ENCODE measurements at places on chromosomes 1 and 21.
A peak's percentile ranks its signal among the peaks of the same experiment; 100 is the strongest.

DNA sequence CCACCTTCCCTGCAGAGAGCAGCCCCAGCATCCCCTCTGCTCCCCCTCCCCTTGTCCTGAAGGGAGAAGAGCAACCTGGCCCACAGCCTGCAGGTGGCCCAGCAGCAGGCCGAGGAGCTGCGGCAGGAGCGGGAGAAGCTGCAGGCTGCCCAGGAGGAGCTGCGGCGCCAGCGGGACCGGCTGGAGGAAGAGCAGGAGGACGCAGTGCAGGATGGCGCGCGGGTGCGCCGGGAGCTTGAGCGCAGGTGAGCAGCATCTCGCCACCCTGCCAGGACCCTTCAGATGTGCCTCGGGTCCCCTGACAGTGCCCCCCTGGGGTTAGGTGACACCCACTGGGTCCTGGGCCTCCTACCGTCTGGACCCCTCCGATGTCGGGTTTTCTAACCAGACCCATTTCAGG is 22.3 kb downstream of the CROCC start:
- no peak for DNase-seq

GRCh38 chr1:43144237-43144636 is 27.9 kb downstream of the EBNA1BP2 start:
- DNase-seq = peak; percentile 60

GRCh38 chr1:14435368-14436023 is 163.0 kb upstream of the KAZN start:
- DNase-seq = no peak

- no peak for DNase-seq
These were observed 264.5 kb downstream of the TTLL7 start for GRCh38 chr1:83734420-83734819.

- DNase-seq = no peak
These were observed 25.8 kb upstream of the BCAS2 start for GRCh38 chr1:114607223-114607622.

- DNase-seq = no peak
These were observed 6.8 kb downstream of the CYP2J2 start for GRCh38 chr1:59919746-59920145.

- peak; percentile 72 for DNase-seq
These were observed 554 bp upstream of the SLC39A1 start for GRCh38 chr1:153963850-153964331.

DNA sequence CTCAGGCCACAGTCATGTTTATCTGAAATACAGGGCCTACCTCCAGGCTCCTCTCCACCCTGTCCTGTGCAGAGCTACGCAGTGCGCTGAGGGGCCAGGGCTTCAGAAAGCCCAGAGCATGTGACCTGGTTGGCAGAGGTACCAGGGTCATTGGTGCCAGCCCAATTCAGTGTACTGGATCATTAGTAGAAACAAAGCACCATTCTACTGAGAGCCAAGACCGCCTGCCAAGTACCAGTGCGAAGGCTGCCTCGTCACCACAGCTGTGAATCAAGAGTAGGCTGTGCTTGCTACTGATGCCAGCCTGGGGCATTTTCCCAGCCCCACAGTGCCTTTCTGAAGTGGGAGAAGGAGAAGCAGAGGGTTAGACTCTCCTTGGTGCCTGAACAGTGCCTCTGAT is 59.8 kb downstream of the CAPN9 start:
- no peak for DNase-seq

DNA sequence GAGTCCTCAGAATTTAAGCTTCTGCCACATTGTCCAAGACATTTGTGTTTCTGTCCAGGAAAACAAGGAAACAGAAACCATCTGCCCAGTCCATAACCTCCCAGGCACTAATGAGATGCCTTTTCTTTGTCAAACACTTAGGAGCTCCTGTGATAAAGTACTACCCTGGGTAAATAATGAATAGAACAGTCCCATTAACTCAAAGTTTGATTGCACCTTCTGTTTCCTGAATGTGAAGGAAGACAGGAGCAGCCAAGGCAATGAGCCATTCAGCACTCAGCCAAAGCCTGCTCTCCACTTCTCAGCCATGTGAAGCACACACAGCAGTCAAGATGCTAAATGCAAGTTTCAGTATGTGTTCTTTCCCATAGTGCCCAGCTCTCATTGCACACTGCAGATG is 199.8 kb downstream of the SEC16B start:
- no peak for DNase-seq

DNA sequence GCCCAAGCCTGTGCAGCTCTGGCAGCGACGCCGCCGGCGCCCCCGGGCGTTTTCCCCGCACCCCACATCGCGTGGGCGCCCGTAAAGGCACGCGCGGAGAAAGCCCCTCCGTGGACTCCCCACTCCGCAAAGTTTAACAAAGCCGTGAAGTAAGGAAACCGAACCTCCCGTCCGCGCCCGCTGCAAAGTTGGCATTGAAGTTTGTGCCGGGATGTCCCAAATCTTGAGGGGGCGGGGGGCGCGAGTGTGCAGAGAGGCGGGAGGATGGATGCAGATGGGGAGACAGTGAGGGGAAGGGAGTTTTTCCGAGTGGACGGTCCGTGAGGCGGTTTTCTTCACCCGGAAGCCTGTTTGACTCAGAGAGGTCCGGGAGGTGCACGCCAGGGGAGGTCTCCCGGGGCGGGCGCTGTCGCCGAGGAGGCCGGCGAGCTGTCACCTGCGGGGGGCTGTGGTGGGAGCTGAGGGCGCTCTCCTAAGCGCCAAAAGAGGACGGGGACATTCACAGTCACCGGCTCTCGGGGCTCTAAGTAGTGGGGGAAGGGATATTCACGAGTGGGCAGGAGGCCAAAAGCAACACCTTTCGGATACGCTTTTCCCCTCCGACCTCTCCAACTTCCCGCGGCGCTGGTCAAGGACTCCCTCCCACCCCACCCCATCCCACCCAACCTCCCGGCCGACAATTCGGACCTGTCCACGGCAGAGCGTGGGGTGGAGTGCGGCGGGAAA is 1.3 kb downstream of the WLS start:
- no peak for DNase-seq

- no peak for DNase-seq
These were observed 35.7 kb upstream of the FAM78B start for GRCh38 chr1:166202546-166202945.

DNA sequence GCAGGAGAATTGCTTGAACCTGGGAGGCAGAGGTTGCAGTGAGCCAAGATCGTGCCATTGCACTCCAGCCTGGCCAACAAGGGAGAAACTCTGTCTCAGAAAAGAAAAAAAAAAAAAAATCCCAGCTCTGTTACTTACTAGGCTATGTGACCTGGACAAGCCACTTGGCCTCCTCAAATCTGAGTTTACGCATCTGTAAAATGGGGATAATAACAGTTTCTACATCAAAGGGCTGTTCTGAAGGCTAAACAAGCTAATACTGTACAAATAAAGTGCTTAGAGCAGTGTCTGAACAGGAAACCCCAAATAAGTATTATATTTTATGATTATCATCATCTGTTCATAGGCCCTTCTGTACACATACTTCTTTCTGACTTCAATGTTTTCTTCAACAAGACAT is 13.6 kb downstream of the F11R start:
- no peak for DNase-seq

DNA sequence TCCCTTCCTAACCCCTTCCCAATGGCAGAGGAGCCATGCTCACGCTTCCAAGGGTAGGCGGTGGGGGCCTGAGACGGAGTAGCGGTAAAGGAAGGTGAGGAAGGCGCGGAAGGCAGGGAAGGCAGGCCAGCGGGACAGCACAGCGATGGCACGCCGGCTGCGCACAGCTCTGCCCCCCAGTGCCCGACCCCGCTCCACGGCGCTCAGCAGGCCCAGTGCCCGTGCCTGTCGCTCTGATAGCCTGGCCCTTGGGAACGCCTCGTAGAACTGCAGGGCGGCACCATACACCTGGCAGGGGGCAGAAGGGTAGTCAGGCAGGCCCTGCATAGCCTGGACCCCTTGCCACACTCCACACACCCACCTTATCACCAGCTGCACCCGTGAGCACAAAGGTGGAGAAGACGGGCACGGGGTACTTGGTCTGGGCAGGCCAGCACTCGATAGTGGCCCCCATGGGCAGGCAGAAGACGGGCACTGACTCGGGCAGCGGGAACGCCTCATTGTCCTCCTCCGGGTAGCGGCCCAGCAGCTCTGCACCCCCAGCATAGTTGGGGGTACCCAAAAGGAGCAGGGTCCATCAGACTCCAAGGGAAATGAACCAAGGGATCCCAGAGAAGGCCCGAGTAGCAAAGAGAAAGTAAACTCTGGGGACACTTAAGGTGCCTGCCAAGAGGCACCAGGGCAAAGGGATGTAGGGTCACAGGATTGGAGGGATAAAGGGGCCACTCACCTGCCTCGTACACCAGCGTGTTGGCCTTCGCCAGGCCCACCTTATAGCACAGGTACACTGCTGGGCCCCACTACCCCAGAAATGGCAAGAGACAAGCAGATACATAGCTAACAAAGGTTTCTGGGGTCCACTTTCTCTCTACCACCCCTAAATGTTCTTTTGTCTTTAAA is 4.4 kb downstream of the DENND4B start:
- no peak for DNase-seq

DNA sequence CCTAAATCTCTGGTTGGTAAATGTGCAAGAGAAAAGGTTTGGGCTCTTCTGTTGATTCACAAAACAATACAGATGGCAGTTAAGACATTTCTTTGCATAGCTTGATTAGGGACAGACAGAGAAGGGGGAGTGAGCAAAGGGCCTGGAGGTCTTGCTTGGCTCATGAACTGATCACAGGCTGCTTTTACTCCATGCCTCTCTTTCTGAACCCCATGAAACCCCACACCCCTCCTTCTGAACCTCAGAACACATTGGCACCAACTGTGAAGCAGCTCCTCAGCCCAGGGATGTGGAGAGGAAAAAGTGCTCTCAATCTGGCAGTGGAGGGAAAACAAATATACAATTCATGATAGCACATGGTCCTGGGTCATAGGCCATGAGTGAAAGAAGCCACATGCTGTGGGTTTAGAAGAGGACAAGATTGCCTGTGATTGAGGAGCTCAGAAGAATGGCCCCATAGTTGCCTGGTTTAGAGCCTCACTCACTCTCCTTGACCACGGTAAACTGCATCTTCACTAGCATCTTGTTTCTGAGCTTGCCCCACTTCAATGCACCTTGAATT is 111.6 kb upstream of the GADD45A start:
- DNase-seq = peak; percentile 53

GRCh38 chr1:20936216-20936615 is 149.1 kb upstream of the HP1BP3 start:
- DNase-seq = no peak

- DNase-seq = no peak
These were observed 82.3 kb upstream of the TIAM1 start for GRCh38 chr21:31426235-31426797.

- DNase-seq = peak; percentile 65
These were observed 12.5 kb downstream of the S100A10 start for GRCh38 chr1:151981178-151981525.

All from fibroblast of lung (primary cell).